ENCODE measurements at places on chromosomes 3 and 15. TPM values are rescaled to one million over a fixed set of nuclear protein-coding genes. Genes with fewer than 3 reads are reported as not detected.

DNA sequence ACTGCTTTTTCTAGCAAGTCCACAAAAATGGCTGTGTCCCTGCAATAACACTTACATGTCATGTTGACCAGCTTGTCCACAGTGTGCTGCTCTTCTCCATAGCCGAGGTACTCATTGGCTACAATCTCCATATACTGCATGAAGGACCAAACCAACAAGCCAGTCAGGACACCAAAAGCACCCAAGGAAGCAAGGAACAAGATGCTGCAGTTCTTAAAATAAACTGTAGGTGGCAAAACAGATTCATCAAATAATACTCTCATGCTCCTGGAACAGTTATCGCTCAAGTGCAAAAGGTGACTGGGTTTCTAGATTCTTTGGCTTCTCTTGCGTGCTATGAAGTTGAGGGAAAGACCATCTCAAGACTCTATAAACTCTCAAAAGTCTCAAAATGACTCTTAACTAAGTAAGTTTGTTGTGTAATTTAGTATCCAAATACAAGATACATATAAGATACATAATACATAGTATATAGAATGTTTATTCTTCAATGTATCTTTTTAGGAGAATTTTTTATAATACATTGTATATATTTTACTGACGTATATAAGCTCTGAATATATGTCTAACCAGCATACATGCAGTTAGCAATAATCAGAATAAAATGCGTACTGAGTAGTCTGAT lies 57.0 kb downstream of the NEK10 start:
- no peak for DNase-seq

GRCh38 chr3:133884887-133885711 lies 10.6 kb downstream of the RAB6B start:
- DNase-seq: no peak

GRCh38 chr15:93037820-93038705 lies 50.9 kb downstream of the RGMA start:
- no peak for DNase-seq

Gene GOLGA8J
- total RNA-seq: 0.54 TPM

GRCh38 chr3:54547846-54548245 lies 380.0 kb downstream of the LRTM1 start:
- no peak for DNase-seq

DNA sequence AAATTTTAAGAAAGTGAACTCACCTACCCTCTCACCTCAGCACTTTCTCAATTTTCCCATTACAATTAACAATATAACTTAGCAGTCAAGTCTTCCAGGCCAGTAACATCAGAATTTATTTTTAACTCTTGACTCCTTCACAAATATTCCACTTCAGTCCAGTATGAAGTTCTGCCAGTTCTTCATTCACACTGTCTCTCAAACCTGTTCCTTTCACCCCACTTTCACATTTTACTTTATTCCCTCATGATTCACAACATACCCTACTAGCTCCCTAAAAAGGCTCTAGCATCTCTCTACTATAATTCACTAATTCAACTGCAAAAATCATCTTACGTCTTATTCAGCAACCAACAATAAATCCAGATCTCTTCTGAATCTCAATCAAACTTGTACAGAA lies 3.8 kb downstream of the GSK3B start:
- no peak for DNase-seq

- no peak for DNase-seq
Observed at GRCh38 chr3:123186695-123187094, 15.0 kb upstream of the SEC22A start.

Gene LIPH
- not detected for total RNA-seq

Gene SQOR
- total RNA-seq: 0.43 TPM

DNA sequence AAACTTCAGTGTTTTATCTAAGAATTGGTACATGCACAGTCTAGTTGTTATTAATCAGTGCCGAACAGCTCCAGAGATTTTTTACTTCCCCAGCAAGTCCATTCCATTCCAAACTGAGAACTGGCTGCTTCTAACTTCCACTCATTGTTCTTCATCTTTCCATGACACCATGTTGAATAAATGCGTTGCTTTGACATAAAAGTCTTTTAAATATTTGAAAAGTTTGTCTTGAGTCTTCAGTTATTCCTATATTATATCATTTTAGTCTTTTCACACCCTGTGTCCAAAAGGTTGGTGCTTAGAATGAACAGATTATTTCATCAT lies 65.4 kb downstream of the CMSS1 start:
- DNase-seq: no peak

Gene CLDN16
- total RNA-seq: not detected

Gene FAM81A
- 4.2 TPM for total RNA-seq

Gene TUSC7
- not detected for total RNA-seq

- DNase-seq: no peak
Observed at GRCh38 chr15:60413231-60413824, 15.5 kb upstream of the ANXA2 start.

DNA sequence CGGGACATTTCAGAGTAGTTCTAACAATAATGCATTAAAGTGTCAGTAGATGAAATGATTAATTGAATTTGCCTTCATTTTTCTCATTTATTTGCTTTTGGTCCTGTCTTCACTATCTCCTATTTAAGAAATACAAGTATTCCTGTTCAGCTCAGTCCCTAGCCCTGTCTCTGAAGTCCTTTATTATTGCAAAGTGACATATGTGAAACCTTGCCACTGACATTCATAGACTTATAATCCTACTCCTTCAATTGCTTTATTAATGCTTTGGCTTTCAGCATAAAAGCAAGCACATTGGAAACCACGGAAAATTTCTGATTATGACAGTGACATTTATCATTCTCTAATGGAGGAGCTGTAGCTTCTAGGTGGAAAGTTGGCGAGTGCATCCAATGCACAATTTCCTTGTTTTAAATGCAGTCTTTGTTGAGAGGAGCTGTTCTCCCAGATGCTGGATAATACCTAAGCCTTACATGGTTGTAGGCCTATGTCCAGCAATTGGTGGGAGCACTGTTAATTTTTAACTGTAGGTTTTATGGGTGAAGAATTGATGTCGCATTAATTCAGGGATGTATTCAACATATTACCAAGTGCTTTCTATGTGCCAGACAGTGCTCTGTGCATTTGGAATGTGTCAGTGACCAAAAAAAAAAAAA lies 337.8 kb downstream of the FEZF2 start:
- DNase-seq: no peak

- no peak for DNase-seq
Observed at GRCh38 chr3:17905996-17906395, 163.6 kb upstream of the TBC1D5 start.

Gene GABRG3
- total RNA-seq: 5.2 TPM

DNA sequence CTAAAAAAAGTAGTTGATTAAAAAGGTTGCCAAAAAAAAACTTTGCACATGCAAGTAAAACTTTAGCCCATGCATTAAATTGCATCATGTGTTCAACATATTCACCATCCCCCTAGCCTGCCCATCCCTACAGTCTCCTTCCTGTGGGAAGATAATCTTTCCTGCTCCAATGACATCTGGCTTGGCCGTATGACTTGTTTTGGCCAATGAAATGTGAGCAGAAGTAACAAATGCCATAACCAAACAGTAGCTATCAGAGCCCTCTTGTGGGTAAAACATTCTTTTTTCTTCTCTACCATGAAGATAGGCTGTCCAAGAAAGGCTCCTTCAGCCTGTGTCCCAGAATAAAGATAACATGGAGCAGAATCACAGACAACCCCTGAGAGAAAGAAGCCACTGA lies 15.3 kb downstream of the ERC2 start:
- DNase-seq: no peak

GRCh38 chr3:127287840-127288239 lies at the start of gene PRR20G:
Gene PRR20G (minus strand): TSS chr3:127288046. CDS start chr3:127287365, 681 bp downstream.
- no peak for DNase-seq

DNA sequence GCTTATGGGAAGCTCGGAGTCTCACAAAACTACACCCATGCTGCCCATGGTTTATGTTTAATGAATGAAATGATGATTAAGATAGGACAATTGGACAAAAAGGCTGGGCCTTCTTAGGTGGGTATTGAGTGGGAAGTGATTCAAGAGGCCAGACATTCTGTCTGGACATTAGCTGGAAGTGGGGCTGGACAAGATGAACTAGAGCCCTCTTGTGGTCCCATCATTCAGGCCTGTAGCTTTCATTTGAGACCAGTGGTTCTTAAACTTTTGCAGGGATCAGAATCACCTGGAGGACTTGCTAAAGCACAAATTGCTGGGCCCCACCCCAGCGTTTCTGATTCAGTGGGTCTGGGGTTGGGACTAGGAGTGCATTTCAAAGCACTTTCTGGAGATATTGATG lies 290.4 kb upstream of the CTDSPL start:
- no peak for DNase-seq

DNA sequence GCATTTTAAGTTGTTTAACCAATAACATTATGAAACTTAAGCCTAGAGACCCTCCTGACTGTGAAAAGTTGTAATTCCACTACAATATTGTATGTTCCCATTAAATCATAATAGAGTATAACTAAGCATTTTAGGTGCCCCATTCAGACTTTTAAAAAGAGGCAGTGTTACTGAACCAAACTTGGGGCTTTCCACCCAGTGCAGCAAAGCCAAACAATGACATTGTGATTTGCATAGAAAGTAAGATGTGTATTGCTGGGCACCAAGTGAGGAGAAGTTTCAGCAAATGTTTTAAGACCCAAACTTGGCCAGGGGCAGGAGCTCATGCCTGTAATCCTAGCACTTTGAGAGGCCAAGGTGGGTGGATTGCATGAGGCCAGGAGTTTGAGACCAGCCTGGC lies 706.2 kb downstream of the GRM7 start:
- DNase-seq: no peak

GRCh38 chr3:182682263-182683241 lies 110.8 kb upstream of the ATP11B start:
- peak; percentile 68 for DNase-seq

Gene CCR1
- total RNA-seq: 0.12 TPM

DNA sequence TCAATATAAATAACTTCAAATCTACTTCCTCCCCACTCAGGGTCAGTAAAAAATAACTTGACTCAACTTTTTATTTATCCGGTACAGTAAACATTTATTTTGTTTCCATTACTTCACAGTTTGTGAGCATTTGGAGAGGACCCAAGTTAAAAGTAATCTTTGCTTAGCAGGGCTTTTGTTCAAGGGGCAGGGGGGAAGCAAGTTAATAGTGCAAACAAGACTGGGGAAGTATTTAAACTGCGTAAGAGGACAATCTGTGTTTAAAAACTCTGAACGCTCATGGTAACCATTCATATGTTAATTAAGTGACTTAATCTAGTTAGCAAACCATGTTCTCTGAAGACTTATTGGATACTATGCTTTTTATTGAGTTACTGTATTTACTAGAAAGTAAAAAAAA lies 346.2 kb downstream of the SLC9A9 start:
- DNase-seq: no peak

- DNase-seq: no peak
Observed at GRCh38 chr3:187049462-187050101, 89.7 kb downstream of the RPL39L start.

DNA sequence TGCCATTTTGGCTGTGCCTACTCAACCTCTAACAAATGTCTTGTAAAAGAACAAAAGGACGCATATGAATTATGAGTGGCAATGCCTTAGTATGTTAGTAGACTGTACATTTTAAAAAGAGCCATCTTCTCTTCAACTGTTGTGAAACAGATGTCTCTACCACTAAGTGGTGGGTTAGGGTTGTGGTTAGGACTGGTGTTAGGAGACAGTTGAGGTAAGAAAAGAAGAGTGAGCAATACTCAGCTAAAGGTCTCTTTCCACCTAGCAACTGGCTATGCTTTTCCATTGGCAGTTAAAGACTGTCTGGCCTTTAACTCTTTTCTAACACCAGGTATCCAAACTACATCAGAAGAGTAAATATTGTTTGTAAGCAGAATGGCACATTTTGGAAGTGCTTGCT lies 221.7 kb upstream of the TBC1D5 start:
- no peak for DNase-seq

Data from neural crest cell (in vitro differentiated cells).